ENCODE measurements at places on chromosomes 3 and 15.

DNA sequence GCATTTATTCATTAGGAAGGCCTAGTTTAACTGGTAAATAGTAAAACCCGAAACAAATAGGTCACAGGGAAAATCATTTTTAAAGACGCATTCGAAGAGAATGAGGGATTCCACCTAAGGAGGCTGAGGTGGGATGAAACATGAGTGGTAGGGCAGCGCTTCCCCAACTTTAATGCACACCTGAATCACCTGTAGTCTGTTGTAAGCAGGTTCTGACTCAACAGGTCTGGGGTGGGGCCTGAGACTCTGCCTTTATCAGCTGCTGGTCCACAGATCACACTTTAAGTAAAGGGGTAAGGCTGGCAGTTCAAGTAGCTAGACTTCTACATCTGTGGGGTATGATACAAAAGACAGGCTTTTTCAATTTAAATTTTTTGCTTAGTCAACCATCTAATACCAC is 223.5 kb upstream of the UBE2E2 start:
- DNase-seq, result no peak

- DNase-seq, result no peak
These were observed 29.0 kb downstream of the NMD3 start for GRCh38 chr3:161250116-161250515.

GRCh38 chr3:175489406-175489805 is 630.3 kb downstream of the NAALADL2 start:
- DNase-seq, result no peak

GRCh38 chr3:141126661-141127343 is 75.7 kb downstream of the SPSB4 start:
- no peak for DNase-seq

DNA sequence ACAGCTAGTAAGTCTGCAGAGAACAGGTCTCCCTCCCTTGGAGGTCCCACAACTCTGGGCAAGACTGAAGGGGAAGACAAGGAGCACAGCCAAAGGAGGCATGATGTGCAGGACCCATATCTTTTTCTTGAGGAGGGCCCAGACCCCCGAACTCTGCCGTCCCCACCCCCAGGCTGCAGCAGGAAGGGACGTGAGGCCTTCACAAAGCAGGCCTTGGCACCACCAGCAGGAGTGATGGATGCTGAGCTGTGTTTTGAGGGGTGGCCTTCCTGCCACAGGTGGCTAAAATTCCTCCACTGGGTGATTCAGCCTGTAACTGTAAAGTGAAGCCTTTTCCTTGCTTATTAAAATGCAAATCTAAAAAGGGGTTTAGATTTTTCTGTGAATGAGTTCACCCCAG is 8.6 kb downstream of the PLA2G4D start:
- DNase-seq, result no peak

- DNase-seq, result no peak
These were observed 2.7 kb downstream of the AMIGO3 start for GRCh38 chr3:49716691-49717210.
